ENCODE measurements at places on chromosomes 16 and 17.

DNA sequence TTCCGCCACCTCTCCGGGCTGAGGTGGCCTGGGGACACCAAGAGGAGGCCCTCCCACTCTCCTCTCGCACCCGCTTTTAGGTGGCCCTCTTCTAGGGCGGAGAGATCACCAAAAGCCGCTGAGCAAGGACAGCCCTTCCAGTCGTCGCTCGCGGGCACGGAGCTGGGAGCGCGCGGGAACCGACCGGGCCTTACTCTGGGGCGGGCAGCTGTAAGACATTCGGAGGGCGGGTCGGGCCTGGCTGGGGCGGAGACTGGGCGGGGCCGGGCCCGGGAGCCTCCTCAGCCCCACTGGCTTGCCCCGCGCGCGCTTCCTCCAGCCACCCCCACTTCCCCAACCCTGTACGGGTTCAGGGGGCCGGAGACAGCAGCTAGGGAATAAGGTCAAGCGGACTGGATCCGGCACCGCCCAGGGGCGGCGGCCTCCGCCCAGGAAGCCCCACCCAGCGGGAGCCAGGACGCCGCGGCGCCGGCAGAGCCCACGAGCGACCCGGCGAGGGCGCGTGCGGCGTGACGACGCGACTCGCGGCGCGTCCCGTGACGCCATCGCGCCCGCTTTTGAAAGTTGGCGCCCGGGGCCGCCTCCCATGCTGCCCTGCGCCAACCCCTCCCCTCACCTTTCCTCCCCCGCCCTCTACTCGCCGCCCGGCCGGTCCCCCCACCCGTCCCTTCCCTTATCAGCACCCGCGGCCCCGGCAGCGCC is 351 bp upstream of the CTCF start:
- DNase-seq, result peak; percentile 58

- no peak for DNase-seq
Observed at GRCh38 chr16:90057738-90058173, 19.4 kb downstream of the PRDM7 start.

DNA sequence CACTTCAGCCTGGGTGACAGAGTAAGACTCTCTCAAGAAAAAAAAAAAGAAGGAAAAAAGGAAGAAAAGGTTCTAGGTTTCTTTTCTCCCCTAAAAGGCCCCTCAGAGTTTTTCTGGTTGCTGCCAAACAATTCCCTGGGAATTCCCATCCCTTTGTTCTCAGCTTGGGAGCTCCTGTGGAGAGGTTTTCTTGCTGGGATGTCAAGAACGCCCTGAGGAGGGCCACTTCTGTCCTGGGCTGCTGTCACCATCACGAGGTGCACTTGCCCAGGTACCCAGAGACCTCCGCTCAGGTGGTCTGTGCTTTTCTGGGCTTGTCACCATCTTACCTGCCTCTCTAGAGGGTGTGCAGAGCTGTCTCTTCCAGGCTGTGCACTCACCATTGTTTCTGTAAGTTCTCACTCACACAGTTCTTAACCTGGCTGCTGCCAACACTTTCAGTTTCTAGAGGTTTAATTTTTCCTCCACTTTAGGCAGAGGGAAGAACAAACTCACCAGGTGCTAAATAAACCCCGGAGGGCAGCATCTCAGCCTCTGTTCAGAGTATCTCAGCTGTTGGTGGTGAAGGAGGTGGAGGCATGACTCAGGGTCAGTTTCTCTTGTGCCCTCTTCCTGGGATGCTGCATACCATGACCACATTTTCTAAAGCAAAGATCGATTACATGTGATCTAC is 2.4 kb upstream of the COX6A2 start:
- DNase-seq, result no peak

DNA sequence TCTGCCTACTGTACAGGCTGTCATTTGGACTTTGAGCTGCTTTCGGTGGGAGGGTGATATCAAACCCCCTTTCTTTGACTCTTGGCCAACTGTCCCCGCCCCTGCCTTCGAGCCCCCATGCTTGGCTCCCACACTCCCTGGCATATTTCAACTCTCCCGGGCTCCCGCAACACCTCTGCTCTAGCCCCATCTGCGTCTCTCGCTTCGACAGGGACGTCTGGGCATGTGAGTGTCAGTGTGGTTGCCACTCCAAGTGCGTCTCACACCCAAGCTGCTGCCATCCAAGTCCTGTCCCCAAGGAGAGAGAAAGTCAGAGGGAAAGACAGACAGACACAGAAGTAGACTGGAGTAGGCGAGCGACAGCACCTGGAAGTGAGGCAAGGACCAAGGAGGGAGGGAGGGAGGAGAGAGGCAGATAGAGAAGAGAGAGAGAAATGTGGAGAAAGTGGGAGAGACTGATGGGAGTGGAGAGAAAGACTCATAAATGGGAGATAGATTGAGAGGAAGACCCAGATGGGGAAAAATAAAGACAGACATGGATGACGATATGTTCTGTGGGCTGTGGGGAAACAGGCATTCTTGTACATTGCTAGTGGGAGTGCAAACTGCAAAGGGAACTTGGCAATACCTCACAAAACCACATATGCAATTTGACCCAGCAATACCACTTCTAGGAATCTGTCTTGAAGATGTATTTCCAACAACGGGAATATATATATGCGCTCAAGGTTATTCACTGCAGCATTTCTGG is 11.8 kb downstream of the STARD3 start:
- no peak for DNase-seq

GRCh38 chr16:54928411-54929089 is 2.1 kb upstream of the IRX5 start:
- DNase-seq, result no peak

DNA sequence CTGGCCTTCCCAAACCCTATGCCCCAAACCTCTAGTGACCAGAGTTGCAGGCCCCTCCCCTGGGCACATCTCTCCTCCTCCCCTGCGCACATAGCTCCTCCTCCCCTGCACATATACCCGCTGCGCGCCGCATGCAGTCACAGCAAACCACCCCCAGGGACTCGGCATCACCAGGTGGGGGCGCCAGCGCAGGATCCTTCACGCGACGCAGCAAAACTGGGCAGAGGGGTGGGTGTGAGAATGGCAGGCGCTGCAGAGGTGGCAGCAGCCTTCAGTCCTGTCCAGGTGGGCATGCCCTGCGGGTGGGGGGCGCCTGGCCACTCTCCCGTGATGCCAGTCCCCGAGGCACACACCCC is 5.6 kb downstream of the CORO6 start:
- no peak for DNase-seq

Measured in cortex of kidney (tissue), 1 donor.